GM23248 (cell line): ENCODE measurements at places on chromosomes 3 and 15.
A peak's percentile ranks its signal among the peaks of the same experiment; 100 is the strongest.

GRCh38 chr15:72774696-72775383 lies 8.7 kb downstream of the ADPGK start:
- no peak for DNase-seq

GRCh38 chr3:15520804-15521572 lies 518 bp downstream of the COLQ start:
- no peak for DNase-seq

DNA sequence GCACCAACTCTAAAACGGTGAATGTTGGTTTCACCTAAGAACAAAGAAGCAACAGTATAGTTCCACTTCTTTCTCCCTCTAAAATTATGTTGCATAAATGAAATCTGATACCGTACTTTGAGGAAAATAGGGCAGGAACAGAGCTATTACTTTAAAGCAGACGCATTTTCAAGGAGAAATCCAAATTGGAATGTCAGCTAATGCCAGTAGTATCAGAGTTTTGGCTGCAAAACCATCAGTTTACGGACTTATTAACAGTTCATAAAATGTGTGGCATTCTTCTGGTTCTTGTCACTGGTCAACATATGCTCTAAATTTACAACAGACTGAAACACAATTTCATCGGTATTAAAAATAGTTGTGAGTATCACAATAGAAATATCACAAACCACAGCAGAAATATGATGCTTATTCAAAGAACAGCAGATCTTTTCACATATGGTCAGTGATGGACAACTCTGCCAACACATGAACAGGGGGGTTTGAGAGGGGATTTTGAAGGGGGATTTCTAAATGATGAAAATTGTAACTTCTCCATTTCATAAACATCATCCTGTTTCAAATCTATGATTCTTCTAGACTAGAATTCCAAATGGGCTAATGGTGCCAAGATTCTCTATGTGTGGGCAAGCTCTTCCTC lies 38.7 kb upstream of the ROBO2 start:
- DNase-seq: no peak

DNA sequence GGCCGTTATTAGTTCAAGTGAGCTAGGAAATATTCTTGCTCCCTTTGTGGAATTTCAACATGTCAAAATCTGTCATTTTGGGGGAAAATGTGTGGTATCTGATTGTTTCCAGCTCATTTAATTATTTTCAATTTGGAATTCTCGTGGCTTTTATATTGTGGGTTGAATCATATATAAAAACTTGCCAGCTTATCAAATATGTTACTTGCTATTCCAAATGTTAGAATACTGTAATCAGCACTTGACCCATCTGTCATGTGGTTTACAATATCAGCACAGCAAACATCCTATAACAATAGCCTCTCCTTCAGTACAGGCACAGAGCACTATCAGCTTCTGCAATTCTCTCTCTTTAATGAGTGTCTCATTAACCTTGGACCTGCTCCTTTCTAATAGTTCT lies 130.2 kb upstream of the FEZF2 start:
- DNase-seq: no peak

GRCh38 chr3:146138902-146139301 lies 22.1 kb downstream of the PLOD2 start:
- DNase-seq: peak; percentile 22

- DNase-seq: no peak
Observed at GRCh38 chr3:53238886-53239285, 16.9 kb downstream of the TKT start.

DNA sequence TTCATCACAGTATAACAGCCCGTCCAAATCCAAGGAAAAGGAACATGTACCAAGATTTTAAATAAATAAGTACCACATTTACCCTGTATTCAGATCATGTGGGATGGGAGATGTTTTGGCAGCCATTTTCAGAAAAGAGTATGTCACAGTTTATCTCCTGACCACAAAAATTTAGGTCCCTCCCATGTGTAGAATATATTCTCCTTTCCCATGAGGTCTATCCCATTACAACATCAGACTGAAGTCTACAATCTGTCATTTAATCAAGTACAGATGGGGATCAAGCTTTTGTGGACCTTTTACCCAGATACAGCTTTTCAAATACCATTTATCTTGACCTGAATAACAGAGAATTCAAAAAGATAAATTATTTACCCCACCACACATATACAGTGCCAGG lies 444.5 kb downstream of the PLOD2 start:
- DNase-seq: peak; percentile 49

DNA sequence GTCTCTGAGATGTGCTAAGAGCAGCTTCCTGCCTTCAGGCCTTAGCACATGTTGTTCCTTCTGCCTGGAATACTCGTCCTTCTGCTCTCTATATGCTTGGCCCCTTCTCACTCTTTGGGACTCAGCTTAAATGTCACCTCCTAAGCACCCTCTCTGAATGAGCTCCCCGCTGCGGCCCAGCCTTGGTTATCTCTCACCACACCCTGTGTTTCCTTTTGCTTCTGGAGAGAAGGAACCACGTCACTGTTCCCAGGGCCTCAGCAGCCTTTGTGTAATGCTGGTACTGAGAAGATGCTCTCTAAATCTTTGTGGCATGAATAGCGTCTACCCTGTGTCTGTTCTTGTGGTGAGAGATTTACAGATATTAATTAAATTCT lies 2.2 kb downstream of the FAH start:
- no peak for DNase-seq

- DNase-seq: peak; percentile 16
Observed at GRCh38 chr3:165196577-165197480, 645 bp upstream of the SLITRK3 start.

GRCh38 chr3:63951492-63952247 lies 39.5 kb upstream of the SCAANT1 start:
- DNase-seq: no peak

DNA sequence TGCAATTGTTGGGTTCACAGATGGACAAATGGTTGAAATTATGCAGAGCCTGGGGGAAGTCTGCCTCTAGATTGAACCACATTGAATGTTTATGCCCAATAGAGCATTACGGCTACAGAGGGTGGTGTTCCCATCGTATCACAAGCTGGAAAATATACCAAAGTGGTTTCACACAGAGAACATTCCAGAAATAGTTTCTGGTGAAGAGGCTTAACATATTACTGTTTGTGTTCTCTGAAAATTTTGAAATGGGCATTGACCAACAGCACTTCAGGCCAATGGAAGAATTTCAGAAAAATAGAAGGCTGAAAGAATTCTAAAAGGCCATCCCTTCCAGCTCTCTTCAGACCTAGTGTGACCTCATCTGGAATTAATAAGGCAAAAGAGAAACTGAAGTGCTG lies 203.9 kb downstream of the NEK10 start:
- peak; percentile 93 for DNase-seq

- DNase-seq: peak; percentile 78
Observed at GRCh38 chr3:12954891-12955650, 113.7 kb upstream of the RPL32 start.

DNA sequence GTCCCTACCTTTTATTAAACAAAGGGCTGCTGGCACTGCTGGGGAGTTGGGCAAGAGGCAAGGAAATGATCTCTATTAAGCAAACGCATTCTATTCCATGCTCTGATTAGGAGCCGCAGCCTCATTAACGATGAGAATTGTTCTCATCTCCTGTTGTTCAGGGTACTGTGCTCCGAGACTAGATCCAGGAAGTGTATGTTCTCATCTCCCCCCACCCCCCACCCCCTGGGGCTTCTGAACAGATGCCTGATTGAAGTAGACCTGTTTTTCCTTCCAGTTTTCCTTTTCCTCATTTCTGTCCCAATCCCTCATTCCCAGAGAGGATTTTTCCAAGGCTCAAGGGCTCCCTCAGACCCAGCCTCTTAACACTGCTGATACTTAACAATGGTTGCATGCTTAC lies 81.6 kb upstream of the FEZF2 start:
- DNase-seq: no peak

DNA sequence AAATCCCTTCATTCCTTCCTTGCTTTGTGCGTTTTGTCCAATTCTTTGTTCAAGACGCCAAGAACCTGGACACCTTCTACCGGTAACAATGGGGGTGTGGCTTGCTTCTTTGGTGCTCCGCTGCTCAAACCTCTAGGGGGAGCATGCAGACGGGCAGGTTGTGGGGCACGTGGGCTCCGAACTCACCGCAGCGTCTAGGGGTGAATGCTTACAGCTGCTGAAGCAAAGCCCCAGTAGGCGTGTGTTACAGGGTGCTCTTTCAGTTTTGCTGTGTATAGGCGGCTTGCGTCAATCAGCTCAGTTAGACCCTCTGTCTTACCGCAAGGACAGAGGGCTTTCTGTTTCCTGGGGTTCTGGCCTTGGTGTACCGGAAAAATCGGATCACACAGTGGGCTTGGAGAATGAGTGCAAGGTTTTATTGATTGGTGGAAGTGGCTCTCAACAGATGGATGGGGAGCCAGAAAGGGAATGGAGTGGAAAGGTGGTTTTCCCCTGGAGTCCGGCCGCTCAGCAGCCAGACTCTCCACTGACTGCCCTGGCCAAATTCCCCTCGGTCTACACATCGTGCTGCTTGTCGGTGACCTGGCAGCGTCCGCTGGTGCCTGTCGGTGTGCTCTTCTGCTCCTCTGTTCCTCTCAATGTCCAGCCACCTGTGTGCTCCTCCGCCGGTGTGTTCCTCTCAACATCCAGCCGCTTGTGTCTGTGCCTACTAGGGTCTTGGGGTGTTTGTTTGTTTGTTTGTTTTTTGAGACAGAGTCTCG lies 1.2 kb upstream of the LRRC34 start:
- peak; percentile 60 for DNase-seq

- DNase-seq: peak; percentile 68
Observed at GRCh38 chr15:66946578-66947164, 118.7 kb upstream of the SMAD3 start.

DNA sequence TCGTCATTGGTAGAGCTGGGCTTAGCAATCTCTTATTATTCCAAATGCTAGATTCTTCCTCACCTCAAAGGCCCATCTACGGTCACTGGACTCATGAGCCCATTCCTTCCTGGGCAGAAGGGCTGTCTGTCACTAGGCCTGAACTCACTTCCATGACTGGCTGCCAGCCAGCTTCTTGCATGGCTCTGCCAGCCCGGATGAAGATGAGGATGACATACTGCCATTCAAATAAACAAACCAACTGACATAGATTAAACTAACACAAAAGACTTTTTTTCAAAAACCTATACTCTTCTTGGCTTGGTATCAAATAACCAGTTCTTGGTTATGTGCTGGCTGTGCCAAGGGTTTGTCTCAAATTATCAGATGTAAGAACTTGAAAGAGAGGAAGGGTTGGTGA lies 23.8 kb downstream of the ISL2 start:
- DNase-seq: no peak

DNA sequence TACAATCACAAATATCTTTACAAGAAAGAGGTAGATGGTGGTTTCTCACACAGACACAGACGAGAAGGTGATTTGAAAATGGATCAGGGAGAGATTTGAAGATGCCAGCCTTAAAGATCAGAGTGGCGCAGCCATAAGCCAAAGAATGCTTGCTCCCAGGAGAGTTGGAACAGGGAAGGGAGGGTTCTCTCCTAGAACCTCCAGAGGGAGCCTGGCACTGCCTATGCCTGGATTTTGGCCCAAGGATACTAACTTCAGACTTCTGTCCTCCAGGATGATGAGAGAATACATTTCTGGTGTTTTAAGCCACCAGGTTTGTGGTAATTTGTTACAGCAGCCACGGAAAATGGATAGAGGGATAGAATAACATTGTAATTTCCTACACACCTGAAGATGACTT lies 279.1 kb downstream of the FAM43A start:
- DNase-seq: no peak

DNA sequence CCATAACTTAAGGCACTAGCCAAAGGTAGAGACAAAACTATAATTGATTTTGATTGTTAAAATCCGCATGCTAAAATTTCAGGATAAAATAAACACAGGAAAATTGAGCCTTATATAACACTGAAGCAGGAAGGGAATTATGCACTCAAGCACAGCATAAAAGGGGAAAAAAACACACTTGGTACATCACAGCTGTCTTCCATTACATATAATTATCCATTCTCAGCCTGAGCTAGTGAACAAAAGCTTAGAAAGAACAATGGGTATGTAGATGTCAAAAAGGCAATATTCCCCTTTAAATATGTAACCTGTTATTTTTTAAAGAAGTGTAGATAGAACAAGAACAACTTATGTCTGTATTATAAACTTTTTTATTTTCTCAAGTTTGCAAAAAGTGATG lies 899.2 kb downstream of the ROBO1 start:
- DNase-seq: no peak

DNA sequence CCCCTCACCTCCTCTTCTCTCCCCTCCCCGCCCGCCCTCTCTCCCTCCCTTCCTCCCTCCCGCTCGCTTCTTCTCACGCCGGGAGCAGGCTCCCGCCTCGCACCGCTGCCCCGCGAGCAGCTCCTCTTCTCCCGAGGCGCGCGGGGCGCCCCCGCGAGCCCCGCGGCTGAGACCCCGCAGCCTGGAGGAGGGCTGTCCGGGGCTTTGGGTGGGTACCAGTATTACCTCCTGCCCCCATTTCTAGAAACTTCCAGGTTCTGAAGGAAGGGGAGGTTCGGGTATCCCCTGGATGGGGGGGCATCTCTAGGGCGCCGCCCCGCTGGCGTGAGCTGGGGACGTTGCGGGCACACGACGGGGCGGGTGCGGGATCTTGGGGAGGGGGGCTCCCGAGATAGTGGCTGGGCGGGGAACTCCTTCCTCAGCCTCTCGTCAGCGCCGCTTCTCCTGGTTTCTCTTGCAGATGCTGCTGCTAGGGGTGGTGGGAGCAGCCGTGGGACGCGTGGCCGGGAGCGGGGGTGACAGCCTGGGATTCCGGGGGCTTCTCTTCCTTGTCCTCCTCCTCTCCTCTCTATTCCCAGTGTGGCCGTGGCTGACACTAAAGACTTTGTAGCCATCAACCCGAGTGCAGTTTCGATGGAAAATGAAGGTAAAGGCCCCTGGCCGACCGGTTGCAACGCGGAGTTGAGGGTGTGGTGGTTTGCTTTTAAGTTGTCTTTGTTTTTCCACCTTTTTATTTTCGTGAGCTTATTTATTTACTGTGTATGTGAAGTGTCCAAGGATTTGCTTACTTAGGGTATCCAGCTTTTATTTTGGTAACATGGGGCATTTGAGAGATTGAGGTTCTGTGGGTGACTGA lies 474 bp downstream of the ATP2C1 start:
- DNase-seq: peak; percentile 57

- no peak for DNase-seq
Observed at GRCh38 chr3:122986693-122987179, 40.8 kb downstream of the SEMA5B start.

- peak; percentile 85 for DNase-seq
Observed at GRCh38 chr3:149448331-149448831, 26.1 kb upstream of the TM4SF4 start.

- DNase-seq: no peak
Observed at GRCh38 chr3:23114432-23114831, 88.7 kb upstream of the UBE2E2 start.

- peak; percentile 76 for DNase-seq
Observed at GRCh38 chr15:60370105-60370868, 27.5 kb downstream of the ANXA2 start.

DNA sequence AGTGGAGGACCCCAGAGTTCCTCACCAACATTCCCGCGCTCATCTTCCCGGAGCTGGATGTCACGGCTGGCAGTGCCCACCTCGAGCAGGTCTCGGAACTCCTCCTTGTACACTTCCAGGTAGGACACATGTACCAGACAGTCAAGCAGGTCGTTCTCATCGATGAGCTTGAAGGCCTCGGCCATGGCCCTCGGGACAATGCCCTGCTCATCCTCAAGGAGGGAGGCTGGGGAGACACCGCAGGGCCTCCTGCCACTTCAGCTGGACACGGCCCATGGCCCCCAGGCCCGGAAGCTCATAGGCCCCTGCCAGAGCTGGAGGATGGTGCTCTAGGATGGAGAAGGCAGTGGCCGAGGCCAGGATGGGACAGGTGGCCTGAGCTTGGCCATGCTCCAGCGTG lies 5.6 kb downstream of the KIF7 start:
- no peak for DNase-seq

GRCh38 chr3:37813403-37813802 lies 48.3 kb upstream of the CTDSPL start:
- DNase-seq: no peak
